Progenitor cell of endocrine pancreas (in vitro differentiated cells): ENCODE measurements at places on chromosomes 1 and 21. TPM values are rescaled to one million over a fixed set of nuclear protein-coding genes. Genes with fewer than 3 reads are reported as not detected.

Gene TADA1
- 18.0 and 21.5 TPM in 2 replicates for total RNA-seq

- no peak for DNase-seq
Observed at GRCh38 chr1:24111262-24111995, 506 bp downstream of the MYOM3 start.

GRCh38 chr1:209929751-209930150 lies 8.3 kb upstream of the SYT14 start:
- DNase-seq = no peak

DNA sequence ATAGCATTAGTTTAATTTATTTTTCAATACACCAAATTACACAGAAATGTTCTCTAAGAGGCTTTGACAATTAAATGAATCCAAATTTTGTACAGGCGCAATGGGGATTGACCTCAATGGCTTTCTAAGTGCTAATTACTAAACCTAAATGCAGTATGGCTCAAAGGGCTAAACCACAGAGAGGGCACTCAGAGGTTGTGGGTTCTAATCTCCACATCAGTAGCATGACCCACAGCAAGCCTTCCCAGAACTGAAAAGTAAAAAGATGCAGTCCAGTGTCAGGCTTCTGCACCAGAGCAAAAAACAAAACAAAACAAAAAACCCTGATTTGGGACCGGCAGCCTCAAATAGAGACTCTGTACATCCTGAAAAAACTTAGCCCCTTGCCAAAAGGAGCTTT lies 579.2 kb upstream of the PKN2 start:
- DNase-seq = no peak

Gene MFSD2A
- 1.8 and 2.4 TPM in 2 replicates for total RNA-seq
